Cardiac muscle cell (in vitro differentiated cells and primary cell): ENCODE measurements at places on chromosomes 2 and 18.

DNA sequence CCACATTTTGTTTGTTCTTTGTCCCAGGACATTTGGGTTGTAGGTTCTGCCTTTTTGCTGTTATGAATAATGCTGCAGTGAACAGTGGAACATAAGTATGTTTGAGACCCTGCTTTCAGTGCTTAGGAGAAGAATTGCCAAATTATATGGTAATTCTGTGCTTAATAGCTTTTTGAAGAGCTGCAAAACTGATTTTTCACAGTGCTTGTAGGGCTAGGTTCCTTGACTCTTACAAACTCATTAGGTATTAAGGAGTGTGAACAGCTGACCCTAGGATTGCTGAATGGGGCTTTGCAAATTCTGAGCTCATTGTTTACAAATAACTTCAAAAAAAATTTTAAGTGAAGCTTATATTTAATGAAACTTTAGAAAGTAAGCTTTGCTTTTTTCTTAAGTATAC lies 154.2 kb downstream of the LTBP1 start:
- no peaks in the 10 kb centered on the region for H3K27me3 ChIP-seq
- no peak overlapping the region for H3K27ac ChIP-seq
- no peak overlapping the region for H3K4me3 ChIP-seq
- no peak for DNase-seq
- no peaks in the 10 kb centered on the region for H3K36me3 ChIP-seq
- H3K4me1 ChIP-seq: peaks cover 35% of the 10 kb centered on the region

DNA sequence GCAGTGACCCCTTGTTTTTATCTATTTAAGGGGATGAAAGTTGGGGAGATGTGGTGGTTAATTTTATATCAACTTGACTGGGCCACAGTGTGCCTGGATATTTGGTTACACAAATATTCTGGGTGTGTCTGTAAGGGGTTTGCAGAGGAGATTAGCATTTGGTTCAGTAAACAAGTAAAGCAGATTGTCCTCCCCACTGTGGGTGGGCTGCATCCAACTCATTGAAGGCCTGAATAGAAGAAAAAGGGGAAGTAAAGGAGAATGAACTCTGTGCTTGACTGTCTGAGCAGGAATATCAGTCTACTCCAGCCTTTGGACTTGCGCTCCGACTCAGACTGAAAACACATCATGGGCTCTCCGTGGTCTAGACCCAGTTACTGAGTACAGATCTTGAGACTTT lies 80.9 kb downstream of the GCA start:
- H3K4me1 ChIP-seq: peaks cover under 1% of the 10 kb centered on the region
- H3K27me3 ChIP-seq: no peaks in the 10 kb centered on the region
- DNase-seq: no peak
- H3K27ac ChIP-seq: no peak overlapping the region
- peaks cover 14% of the 10 kb centered on the region for H3K36me3 ChIP-seq
- H3K4me3 ChIP-seq: no peak overlapping the region

GRCh38 chr2:141728142-141728541 lies 402.7 kb downstream of the LRP1B start:
- no peaks in the 10 kb centered on the region for H3K27me3 ChIP-seq
- H3K4me3 ChIP-seq: no peak overlapping the region
- no peak for DNase-seq
- H3K36me3 ChIP-seq: no peaks in the 10 kb centered on the region
- no peaks in the 10 kb centered on the region for H3K4me1 ChIP-seq
- no peak overlapping the region for H3K27ac ChIP-seq

GRCh38 chr2:86703704-86704361 lies 16.3 kb upstream of the RMND5A start:
- no peak overlapping the region for H3K4me3 ChIP-seq
- DNase-seq: peak; percentile 59
- H3K27ac ChIP-seq: peak overlapping the region; percentile 73
- no peaks in the 10 kb centered on the region for H3K36me3 ChIP-seq

- H3K4me1 ChIP-seq: no peaks in the 10 kb centered on the region
- no peaks in the 10 kb centered on the region for H3K36me3 ChIP-seq
- DNase-seq: peak; percentile 77
- H3K4me3 ChIP-seq: no peak overlapping the region
- no peak overlapping the region for H3K27ac ChIP-seq
Observed at GRCh38 chr2:241049739-241050623, 51.6 kb downstream of the SNED1 start.
